ENCODE measurements at places on chromosomes 5 and 9.

- peak; percentile 80 for DNase-seq
Measured at GRCh38 chr5:37248970-37249814, at the start of gene CPLANE1. TSS of gene CPLANE1 (minus strand) at chr5:37249376. CDS start at chr5:37247698, 1,678 bp downstream.

DNA sequence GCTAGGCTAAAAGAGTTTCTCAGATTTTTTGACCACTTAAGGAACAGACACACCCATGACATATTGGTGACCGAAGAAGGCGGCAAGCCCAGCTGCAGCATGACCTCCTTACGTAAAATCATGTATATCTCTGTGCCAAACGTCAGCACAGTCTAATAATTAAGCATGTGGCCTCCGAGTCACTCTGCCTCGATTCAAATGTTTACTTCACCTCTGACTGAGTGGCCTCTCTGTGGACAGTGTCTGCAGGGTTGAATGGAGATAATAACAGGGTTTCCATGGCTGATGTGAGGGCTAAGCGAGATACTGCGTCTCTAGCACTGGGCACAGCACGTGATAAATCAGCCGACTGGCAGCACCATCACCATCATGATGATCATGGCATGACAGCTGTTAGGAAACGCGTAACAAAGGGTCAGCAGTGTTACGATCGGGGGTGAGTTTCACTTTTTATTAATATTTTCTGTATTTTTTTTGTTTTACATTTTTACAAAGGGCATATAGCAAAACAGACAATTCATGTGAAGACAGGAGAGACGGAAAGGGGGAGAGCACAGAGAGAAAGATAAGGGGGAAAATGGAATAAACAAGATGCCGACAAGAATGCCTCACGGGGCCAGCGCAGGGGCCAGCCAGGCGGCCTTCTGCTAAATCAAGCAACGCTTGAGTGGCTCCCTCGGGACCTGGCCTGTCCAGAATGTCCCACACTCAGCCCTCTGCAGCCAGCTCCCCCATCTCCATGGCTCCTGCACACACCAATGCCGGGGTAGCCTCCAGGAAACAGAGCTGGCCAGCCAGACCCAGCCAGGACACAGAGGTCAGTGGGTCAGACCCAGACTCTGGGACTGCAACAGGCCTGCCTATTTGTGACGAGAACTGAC lies 60.3 kb downstream of the ADAMTS2 start:
- no peak for DNase-seq

DNA sequence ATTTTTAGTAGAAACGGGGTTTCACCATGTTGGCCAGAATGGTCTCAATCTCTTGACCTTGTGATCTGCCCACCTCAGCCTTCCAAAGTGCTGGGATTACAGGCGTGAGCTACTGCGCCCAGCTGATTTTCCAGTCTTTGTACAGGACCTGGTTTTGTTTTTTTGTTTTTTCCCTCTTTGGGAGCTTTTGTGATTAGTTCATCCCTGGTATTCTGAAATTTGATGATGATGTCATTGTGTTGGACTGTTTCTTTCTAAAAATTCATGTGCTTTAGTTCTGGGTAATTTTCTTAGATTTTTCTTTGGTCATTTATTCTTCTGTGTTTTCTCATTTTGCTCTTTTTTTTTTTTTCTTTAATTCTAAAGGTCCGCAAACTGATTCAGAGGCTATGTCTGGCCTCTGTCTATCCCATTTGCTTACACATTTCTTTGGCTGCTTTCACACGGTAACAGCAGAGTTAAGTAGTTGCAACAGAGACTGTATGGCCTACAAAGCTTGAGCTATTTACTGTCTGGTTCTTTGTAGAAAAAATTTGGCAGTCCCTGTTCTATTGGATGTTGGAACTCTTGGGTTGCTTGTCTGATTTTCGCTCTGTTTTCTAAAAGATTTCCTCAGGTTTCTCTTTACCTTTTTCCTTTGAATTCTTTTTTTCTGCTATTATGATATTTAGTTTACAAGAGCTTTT lies 24.8 kb downstream of the STX17 start:
- no peak for DNase-seq

- no peak for DNase-seq
Measured at GRCh38 chr9:69519470-69520240, 152.5 kb downstream of the APBA1 start.

- no peak for DNase-seq
Measured at GRCh38 chr9:129627556-129628440, 1.8 kb downstream of the NTMT1 start.

DNA sequence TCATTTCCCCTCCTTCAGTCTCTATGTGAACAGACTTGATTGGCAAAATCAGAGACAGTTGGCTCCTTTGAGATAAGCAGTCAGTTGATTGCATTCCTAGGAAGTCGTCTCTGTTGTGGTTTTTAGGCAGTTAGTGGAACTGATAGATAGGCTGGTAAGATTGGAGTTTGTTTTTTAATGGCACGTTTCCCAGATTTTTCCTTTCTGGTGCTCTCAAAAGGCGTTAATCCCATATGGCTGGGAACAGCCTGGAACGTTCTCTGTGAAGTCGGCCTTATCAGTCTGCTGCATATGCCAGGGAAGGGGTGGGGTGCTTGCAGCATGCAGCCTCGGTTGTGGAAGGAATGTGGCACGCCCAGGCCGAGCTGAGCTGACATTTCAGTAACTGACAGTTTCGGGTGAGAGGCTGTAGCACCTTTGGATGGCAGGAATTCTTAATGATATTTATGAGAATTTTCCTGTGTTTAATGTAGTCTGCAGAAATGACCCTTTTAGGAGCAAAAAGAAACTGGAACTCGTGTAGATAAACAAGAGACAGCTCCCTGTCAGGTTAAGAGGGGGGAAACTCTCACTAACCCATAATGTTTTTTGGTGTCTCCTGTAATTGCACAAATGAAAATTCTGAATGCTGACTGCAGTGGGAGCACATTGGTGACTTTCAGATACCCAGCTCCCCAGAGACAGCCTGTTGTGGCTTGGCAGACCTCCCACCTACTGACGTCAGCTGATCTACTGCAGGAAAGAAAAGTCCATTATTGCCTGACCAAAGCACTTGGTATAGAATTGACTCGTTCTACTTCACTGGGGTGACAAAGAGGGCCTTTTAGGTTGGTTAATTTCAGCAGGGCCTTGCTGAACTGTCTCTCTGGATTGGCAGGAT lies 6.3 kb downstream of the SPTAN1 start:
- no peak for DNase-seq

DNA sequence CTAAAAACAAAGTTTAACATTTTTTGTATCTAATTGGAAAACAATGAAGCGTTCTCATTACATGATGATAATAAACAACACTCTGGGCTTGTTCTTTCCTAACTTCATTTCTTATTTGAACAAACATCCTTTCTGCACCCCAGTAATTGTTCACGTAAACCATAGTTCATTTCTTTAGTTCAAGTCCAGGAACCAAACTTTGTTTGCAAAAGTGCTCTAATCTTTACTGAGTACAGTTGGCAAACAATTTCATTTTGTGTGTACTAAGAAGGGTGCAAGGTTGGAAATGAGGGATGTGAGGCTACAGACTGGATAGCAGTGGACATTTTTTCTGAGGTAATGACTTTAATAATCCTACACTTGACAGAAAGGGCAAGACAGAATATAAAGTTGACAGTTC lies 113.5 kb downstream of the NREP start:
- no peak for DNase-seq

DNA sequence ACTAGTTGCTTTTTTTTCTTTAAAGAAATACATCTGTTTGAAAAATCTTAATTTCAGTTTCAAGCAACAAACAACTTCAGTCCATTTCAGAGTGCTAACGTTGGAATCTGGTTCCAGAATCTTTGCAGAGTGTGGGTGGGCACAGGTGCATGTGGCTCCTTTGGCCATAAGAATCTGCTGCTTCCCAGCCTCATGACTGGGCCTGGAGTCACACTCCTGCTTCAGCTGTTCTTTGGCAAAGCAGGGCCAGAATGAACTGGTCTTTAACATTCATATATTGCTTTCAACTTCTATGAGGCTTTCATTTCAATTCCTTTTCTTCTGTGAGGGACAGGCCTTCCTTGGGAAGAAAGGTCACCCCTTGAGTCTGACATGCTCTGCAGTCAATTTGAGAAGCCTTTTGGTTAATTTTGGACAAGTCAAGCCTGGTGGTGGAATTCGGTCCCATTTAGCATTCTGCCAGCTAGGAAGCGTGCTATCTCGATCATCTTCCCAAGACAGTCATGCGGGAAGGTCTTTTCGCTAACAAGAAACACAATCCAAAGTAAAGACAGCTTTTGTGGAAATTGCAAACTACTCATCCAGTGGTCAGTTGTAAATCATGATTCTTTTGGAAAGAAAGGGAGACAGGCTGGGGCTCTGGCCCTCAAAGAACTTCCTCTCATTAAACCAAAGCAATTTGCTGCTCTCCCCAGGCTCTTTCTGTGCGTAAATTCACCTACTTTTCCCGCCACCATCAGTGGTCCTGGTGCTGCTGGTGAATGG lies 55.2 kb downstream of the SLC1A3 start:
- DNase-seq, result no peak

DNA sequence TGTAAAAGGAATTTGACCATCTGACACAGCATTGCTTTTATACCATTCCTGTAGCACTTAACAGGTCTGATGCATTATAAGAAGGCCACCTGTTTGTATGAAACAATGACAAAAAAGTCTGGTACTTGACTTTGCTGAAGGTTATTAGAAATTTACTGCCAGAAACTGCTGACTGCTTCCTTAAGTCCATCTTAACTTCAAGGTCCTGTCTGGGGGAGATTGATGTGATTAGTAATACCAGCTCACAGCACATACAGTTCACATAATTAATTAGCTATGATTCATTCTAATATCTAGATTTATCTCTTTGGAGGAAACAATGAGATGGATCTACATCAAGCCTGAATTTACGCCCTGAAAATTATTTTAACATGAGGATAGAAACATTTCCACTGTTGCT lies 49.6 kb upstream of the TEK start:
- DNase-seq, result no peak

- no peak for DNase-seq
Measured at GRCh38 chr9:109319626-109320241, 1.1 kb downstream of the EPB41L4B start.

- DNase-seq, result no peak
Measured at GRCh38 chr5:79962575-79963222, 28.4 kb downstream of the MTX3 start.

DNA sequence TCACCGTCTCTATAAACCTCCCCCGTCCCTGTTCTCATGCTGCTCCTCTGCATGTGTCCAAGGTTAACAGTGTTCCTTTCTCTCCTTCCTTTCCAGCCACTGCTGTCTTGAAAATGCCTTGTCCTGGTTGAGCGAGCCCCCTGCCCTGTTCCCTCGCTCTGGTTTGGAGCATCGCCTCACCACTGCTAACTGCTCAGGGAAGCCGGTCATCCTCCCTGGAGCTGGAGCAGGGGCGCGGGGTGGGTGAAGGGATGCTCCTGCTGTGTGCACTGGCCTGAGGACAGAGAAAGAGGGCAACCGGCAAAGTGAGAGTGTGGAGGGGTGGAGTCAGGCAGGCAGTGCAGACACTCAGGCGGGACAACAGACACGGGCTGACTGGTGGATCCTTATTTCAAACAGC lies 19.4 kb downstream of the UBE2QL1 start:
- no peak for DNase-seq

DNA sequence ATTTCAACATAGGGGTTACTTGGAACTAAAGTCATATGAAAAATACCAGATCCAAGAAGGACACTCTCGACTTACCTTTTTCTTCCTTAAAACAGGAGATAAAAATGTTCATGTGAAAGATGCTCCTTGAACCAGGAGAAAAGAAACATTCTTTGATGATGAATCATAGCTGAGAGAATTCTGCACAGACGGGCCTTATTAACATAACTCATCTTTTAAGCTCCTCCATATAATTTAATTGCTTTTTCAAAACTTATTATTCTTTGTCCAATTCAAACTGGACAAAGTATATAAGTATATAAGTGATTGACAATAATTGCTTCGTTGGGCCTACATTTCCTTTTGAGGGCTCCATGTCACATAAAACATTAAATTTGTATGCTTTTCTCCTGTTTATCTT lies 945.2 kb upstream of the C9orf72 start:
- no peak for DNase-seq

- DNase-seq, result no peak
Measured at GRCh38 chr5:159697530-159697929, 218.8 kb upstream of the ADRA1B start.

DNA sequence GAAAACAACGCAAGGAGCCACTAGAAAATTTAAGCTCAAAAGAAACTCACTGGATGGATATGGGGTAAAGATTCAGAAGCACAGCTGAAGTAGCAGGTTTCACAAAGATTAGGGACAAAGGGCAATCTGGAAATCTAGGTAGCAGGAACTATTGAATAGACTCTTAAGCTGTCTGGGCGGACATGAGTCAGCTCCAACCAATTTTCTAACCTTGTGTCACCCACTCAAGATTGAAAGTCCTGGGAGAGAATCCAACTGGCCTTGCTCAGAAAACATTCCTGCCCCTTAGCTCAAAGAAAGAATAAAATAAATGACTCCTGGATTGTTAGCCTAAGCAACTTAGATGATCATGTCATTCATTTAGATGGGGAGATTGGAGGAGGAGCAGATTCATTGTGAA lies 69.2 kb downstream of the STK32A start:
- DNase-seq, result no peak

GRCh38 chr9:82183181-82183860 lies 194.7 kb downstream of the SPATA31D1 start:
- DNase-seq, result no peak

GRCh38 chr5:158487156-158487555 lies 612.6 kb downstream of the EBF1 start:
- DNase-seq, result no peak

GRCh38 chr5:32222723-32223470 lies 48.8 kb upstream of the GOLPH3 start:
- no peak for DNase-seq

GRCh38 chr9:89604729-89605464 lies at the start of gene GADD45G:
TSS of gene GADD45G (plus strand) at chr9:89605012. CDS start at chr9:89605122, 110 bp downstream.
- DNase-seq, result peak; percentile 92

- DNase-seq, result no peak
Measured at GRCh38 chr5:41815663-41816229, 54.5 kb downstream of the OXCT1 start.

DNA sequence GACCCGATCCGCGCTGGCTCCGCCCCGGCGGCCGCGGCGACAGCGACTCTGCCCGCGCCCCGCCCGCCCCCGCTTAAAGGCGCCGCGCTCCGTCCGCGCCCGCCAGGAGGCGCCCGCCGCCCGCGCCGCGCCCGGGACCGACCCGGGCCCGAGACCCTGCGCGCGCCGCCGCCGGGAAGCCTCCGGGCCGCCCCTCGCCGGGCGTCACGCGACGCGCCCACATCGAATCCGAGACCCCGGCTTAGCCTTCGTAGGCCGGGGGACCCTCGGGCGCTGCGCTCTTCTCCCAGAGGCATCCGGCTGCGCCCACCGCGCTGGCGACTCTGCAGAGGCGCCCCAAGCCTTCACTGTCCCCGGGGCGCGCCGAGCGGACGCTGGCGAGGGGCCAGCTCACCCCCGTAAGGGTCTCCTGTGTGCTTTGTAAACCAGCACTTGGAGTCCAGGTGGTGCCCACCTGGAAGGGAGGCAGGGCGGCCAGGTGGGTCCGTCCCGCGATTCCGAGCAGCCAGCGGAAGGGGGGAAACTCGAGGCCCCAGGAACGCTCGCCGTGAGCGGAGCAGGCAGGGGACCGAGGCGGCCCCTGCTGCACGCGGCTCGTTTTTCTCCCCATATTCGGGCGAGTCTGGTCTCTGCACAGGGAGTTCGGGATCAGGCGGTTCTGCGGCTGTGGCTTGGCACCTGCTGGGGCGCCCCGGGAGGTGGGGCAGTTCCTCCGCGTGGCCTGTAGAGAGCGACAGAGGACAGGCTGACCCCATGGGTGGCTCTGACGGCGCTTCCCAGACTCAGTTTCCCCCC lies 423 bp upstream of the ABCA2 start:
- peak; percentile 65 for DNase-seq

- no peak for DNase-seq
Measured at GRCh38 chr9:76180541-76180940, 213.7 kb downstream of the RFK start.

GRCh38 chr5:1744393-1745122 lies 55.1 kb downstream of the MRPL36 start:
- no peak for DNase-seq
